SJSA1 (cell line): ENCODE measurements at places on chromosomes 2 and 18.

DNA sequence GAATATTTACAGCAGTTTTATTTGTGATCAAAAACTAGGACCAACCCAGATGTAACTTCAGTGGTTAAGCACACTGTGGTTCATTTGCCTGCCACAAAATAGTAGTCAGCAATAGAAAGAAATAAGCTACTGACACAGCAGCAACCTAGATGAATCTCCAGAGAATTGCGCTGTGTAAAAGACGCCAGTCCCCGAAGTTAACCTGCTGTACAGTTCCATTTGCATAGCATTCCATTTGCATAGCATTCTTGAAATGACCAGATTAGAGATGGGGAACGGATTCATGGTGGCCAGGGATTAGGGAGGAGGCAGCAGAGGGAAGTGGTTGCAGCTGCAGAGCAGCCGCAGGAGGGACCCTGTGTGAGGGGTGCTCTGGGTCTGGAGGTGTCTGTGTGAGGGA, 39.3 kb upstream of the NFATC1 start:
- DNase-seq: no peak

- DNase-seq: no peak
Observed at GRCh38 chr2:57444752-57445430, 601.7 kb upstream of the VRK2 start.

GRCh38 chr18:40096675-40097074, 1858.4 kb upstream of the PIK3C3 start:
- no peak for DNase-seq

GRCh38 chr18:44517136-44517535, 163.6 kb upstream of the SETBP1 start:
- DNase-seq: no peak

DNA sequence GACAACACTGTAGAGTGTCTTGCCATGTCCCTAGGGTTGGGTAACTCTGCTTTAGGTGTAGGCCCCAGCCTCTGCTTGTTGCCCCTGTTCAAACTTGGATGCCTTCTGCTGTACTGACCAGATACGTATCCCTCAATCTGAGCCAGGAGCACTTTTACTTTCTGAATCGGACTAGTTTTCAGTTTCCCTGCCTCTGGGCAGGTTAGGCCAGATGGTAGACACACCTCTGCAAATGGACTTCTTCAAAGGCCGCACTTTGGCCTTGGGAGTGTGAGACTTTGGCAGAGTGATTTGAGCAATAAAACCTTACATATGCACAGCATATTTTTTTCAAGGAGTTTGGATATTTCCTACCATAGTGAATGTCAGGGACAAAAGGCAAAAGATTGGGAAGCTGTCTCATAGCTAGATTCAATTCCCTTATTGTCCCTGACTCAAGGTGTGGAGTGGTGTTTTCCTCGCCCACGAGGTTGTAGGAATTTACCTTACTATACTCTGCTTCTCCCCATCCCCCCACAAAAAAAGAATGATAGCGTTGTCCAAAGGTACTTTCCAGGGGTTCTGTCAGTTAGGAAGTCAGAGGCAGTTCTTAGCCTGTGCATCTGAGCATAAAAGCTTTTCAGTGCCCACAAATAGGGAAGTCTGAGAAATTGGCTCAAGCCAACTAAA, 15.3 kb upstream of the PARD3B start:
- DNase-seq: no peak

DNA sequence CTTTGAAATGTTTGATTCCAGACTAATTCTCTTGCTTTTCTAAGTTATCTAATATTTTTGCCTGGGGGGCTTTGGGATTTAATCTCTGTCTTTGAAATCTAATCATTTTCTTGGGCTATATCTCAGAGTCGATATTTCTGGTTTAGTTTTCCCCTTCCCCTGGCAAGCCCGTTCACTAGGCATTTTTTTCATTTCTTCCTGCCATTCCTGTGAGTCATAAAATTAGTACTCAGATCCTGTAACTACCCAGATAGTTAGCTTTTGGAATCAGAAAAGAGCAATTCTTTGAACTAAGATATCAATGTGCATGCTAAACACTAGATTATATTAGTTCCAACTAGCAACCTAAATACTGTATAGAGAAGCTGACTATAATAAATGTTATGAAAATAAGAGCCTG, 29.4 kb upstream of the RNF149 start:
- DNase-seq: no peak

- peak; percentile 42 for DNase-seq
Observed at GRCh38 chr2:230068651-230069055, at the start of gene SLC16A14. Gene SLC16A14 (minus strand): TSS chr2:230068924. CDS start chr2:230059352, 9,572 bp downstream.

DNA sequence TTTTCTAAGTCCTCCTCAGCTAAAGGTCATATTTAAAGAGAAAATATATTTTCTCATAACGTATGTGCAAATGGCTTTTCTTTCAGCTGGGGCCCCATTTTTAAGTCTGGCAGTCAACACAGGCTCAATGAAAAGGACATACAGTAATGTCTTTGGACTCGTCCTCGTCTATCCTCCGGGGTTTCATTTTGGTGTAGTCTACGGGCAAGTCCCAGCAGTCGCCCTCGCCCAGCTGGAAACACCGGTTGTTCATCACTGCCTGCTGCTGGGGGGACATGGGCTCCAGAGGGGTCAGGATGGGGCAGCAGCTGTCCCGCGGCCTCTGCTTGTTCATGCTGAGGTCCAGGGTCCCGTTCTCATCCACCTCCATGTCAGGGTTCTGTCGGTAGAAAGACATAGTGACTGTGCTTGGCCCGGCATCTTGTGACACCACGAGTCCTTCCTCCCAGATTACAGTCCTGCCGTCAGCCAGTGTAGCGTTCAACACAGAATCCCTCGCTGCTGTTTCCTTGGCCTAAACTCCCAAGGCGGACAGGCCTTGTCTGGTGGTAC, 144.9 kb upstream of the PXDN start:
- no peak for DNase-seq

DNA sequence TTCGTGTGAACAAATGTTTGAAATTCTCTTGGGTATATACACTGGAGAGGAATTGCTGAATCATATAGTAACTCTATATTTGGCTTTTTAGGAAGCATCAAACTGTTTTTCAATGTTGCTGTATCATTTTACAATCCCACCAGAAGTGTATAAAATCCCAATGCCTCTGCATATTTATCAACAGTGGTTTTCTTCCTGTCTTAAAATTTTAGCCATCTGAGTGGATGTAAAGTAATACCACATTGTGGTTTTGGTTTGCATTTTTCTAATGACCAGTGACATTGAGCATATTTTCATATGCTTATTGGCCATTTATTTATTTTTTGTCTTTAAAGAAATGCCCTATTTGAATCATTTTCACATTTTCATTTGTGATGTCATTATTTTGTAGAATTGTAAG, 22.8 kb upstream of the LRP1B start:
- DNase-seq: no peak

DNA sequence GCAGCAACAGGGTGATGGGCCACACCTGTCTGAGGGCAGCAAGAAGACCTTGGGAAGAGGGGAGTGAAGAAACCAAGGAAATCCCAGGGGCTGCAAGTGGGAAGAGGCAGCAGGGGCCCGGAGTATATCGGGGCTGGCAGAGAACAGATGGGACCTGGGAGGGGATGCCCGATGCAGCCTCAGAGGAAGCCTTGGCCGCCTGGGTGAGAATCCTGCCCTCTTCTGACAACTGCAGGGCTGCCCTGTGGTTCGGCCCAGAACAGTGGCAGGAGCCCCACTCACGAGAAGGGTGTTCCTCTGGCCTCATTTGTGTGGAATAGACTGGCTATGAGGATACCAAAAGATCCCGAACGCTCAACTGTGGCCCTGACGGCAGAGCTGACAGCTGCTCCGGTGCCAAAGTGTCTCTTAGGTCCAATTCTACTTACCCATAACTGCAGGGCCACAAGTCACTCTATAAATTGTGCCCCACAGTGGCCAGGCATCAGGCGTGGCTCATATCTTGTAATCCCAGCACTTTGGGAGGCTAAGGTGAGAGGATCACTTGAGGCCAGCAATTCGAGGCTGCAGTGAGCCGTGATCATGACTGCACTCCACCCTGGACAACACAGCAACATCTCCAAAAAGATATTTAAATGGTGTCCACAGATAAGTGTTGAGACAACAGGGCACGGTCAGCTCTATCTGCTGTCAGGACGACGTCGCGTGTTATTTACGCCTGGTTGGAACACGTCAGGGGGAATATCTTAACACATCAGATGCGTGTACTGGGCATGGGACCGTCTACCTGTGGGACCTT, 23.6 kb upstream of the ID2 start:
- no peak for DNase-seq

GRCh38 chr2:36338124-36338826, 17.3 kb upstream of the CRIM1 start:
- no peak for DNase-seq

DNA sequence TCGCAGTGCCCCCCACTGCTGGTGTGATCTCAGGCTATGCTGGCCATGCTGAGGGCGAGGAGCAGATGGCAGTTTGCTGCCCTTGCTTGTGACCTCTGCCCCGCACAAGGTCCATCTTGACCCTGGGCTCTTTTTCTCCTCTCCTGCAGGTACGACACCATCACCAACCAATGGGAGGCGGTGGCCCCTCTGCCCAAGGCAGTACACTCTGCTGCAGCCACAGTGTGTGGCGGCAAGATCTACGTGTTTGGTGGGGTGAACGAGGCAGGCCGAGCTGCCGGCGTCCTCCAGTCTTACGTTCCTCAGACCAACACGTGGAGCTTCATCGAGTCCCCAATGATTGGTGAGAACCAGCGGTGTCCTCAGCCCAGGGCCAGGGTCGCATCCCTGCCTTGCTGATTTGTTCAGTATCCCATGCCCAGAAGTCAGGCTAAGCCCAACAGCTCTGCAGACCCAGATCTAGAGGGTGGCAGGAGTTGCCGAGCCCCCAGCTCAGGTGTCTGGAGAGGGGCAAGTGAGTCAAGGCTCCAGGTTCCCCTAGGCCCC, 223.8 kb downstream of the ATAD2B start:
- no peak for DNase-seq

DNA sequence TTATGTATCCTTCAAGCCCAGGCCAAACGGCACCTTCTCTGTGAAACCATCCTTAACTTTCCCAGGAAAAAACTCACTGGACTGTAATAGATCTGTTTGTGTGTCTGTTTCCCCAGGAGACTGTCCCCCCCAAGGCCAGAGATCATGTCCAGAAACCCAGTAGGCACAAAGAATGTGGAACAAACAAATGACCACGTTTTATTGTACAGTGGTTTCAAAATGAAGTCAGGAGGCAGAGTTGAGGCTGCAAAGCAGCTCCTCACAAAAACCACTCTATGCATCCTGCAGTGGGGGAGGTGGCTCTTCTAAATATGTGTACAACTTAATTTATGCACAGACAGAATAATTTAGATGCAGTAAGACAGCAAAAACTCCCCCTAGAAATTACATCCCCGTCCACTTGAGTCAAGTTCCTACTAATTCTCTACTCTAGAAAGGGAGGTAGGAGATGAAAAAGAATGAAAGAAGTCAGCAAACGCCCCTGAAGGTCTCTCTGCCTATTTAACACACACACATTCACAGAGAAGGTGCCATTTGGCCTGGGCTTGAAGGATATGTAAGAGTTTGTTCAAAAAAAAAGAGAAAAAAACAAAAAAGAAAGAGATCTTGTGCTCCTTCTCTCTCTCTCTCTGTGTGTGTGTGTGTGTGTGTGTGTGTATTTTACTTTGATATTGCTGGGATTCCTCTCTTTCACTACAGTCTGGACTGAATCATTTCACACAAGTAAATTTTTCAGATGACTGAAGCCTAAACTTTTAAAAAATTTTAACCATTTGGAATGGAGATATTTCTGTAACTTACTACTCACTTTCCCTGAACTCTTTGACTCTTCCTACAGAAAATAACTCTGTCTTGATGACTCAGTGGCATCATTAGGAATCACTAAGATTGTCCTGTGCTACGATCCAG, 19.5 kb downstream of the BCL2 start:
- no peak for DNase-seq

DNA sequence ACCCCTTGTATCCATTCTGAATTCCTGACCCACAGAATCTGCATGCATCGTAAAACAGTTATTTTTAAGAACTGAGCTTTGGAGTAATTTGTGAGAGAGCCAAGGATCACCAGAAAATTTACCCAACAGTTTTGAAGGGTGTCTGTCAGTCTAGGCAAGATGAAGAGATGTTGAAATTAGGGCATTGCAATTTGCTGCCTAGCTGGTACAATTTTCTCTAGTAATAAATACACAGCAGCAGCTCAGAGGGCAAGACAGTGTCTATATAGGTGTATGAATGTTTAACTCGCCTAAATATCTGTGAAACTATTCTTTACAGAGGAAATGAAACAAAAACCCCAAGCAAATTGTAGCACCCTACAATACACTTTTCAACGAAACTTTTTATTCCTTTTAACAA, 377.8 kb upstream of the POU3F3 start:
- no peak for DNase-seq

GRCh38 chr2:68643874-68644485, 601 bp downstream of the PROKR1 start:
- no peak for DNase-seq

GRCh38 chr2:232976666-232977437, 36.2 kb downstream of the NGEF start:
- no peak for DNase-seq

GRCh38 chr2:8761529-8762164, 75.8 kb downstream of the KIDINS220 start:
- peak; percentile 26 for DNase-seq

DNA sequence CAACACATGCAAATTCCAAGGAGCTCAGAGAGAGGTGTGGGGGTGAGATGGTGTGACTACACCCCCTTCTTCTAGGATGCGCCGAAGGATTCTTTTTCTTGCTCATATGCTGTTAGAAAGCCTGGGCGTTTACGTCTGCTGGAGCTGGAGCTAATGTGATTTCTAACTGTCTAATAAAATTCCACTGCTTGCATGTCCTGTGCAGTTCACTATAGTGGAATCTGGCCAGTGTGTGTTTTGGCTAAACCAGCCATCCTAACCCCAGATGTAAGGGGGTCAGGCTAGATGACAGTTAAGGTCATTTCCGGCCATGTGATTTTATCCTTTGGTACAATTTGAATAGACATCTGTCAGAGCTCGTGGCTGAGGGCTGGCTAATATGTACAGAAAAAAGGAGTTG, 194.1 kb downstream of the PRKCE start:
- no peak for DNase-seq

DNA sequence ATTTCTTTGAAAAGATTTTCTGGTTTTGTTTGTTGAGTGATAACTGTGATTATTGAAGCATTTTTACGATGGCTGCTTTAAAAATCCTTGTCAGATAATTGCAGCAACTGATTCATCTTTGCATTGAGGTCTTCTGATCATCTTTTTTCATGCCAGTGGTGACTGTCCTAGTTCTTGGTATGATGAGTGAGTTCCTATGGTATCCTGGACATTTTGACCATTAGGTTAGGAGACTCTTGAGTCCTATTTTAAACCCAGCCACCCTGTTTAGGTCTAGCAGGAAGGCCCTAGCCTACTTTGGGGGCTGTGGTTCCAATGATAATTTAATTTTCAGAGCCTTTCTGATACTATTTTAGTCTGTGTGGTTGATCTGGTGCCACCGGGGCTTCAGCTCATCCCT, 72.7 kb upstream of the REV1 start:
- no peak for DNase-seq
